ENCODE measurements at places on chromosomes 11 and 22. TPM values are rescaled to one million over a fixed set of nuclear protein-coding genes. Genes with fewer than 3 reads are reported as not detected.

GRCh38 chr11:128580612-128581011 lies 6.7 kb downstream of the ETS1 start:
- DNase-seq = no peak

- no peak for DNase-seq
Observed at GRCh38 chr22:32827049-32827602, 25.6 kb downstream of the TIMP3 start.

GRCh38 chr11:35143297-35144135 lies 4.5 kb downstream of the CD44 start:
- DNase-seq = no peak

The OR56A5 gene
- total RNA-seq = not detected
